ENCODE measurements at places on chromosomes 2 and 18.

DNA sequence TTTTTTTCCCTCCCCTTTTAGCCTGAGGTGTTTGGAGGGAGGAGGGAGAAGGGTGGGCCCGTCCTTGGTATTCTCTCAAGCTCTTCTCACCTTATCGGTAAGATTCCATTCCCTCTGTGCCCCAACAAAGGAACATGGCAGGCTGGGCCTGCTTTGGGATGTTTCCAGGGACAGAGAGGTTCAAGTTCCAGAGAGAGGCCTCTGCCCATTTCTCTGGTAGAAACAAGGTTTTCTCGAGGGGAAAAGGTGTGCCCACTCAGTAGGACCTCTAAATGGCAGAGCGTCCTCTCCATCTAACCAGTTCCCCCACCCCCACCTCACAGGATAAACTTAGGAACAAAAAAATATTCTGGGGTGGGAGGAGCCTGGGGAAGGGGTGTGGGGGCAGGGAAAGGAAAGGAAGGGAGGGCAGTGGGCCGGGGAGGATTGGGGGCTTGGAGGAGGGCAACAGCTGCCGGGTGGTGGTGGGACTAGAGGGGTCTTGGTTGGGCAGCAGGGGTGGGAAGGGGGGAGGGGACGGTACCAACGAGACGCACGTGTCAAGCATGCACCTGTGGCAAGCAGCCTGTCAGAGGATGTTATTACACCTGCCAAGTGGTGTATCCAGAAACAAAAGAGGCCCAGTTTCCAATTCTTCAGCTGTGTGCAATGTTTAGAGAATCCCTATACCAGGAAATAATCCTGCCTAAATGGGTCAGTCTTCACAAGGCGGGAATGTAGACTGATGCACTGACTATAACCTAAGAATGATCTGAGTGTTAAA is 2.1 kb downstream of the PCBP1 start:
- H3K4me1 ChIP-seq, result peaks cover 53% of the 10 kb centered on the region
- peak; percentile 48 for DNase-seq
- peak overlapping the region; percentile 98 for H3K4me3 ChIP-seq

GRCh38 chr2:68234405-68234804 is 17.9 kb downstream of the PPP3R1 start:
- DNase-seq, result no peak
- H3K27ac ChIP-seq, result no peak overlapping the region
- no peaks in the 10 kb centered on the region for H3K27me3 ChIP-seq
- peaks cover 7% of the 10 kb centered on the region for H3K36me3 ChIP-seq

DNA sequence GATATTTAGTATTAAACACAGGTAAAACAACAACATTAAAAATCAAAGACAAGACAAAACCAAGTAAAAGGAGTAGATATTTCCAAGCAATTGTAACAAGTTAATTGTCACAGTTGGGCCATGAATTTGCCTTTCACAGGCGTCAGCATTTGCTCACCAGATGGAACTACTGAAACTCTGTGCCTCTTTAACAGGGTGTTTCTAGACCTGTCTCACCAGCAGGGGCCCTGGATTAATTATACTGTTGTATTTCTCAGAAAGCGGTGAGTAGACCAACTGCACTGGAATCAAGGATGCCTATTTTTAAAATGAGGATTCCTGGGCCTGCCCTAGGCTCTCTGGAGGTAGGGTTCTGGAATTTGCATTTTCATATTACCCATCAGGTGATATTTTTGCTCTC is 92.6 kb downstream of the UPP2 start:
- H3K4me1 ChIP-seq, result peaks cover 28% of the 10 kb centered on the region
- no peaks in the 10 kb centered on the region for H3K36me3 ChIP-seq
- no peak overlapping the region for H3K27ac ChIP-seq
- DNase-seq, result no peak

DNA sequence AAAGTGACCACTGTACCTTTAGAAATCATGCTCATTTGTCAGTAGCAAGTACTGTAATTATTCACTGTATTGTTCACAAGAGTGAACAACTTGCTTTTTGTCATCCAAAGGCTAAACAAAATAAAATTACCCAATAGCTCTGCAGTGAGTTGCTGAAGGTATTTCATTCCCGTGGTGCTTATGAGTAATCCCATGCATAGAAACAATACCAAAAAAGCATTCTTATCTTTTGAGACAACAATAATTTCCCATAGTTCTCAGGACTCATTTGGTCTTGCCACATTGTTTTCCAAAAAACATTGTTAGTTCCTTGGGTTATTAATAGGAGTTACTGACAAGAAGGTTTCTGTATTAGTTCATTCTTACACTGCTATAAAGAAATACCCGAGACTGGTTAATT is 503.2 kb upstream of the FAM98A start:
- DNase-seq, result no peak
- H3K36me3 ChIP-seq, result no peaks in the 10 kb centered on the region
- no peaks in the 10 kb centered on the region for H3K27me3 ChIP-seq
- no peaks in the 10 kb centered on the region for H3K4me1 ChIP-seq
- H3K4me3 ChIP-seq, result no peak overlapping the region

- no peaks in the 10 kb centered on the region for H3K27me3 ChIP-seq
- no peak overlapping the region for H3K4me3 ChIP-seq
- no peaks in the 10 kb centered on the region for H3K4me1 ChIP-seq
- H3K27ac ChIP-seq, result no peak overlapping the region
Observed at GRCh38 chr18:58225101-58225500, 181.1 kb downstream of the NEDD4L start.

DNA sequence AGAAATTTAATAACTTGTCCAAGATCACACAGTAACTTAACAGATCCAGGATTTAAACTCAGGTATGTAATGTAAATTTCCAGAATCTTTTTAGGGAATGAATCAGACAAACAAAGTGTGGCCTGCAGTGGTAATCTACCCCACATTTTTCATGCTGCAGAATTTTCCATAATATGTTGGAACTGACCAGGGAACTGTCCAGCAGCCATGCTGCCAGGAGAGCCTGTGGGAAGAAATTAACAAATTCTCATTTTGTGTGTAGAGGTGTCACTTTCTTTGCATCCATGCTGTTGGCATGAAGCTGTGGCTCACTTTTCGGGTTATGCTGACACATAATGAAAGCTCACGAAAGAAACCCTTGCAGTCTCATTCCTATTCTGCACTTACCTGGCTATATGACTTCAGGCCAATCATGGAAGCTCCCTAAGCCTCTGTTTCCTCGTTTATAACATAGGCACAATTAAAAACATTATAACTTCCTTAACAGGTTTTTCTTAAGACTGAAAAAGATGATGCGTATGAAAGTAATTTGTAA is 54.7 kb downstream of the CDKL4 start:
- H3K36me3 ChIP-seq, result peaks cover 8% of the 10 kb centered on the region
- no peaks in the 10 kb centered on the region for H3K27me3 ChIP-seq
- no peak for DNase-seq

DNA sequence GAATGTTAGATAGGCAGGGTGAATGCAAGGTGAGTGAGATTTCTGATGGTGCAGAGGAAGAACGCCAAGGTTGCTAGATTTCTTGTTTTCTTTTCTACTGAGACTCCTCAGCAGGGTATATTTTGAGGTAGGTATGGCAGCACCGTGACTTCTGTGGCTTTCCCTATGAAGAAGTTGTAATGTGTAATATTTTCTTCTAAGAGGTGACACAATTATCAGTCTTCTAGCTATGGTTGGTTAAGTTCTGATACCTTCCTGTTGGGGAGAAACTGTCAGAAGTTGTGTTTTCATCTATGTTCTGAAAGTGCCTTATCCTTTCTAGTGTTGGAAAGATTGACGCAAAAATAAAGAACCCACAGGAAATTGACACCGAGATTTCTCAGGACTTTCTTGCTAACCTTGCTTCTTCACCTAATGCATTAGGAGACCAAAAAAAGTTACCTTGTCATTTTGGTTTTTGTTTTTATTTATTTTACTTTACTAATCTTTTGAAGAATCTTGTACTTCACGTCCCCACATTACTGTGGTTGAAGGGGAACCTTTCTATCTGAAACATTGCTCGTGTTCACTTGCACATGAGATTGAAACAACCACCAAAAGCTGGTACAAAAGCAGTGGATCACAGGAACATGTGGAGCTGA is 11.9 kb downstream of the IL18R1 start:
- peaks cover 88% of the 10 kb centered on the region for H3K36me3 ChIP-seq
- peak; percentile 29 for DNase-seq
- H3K4me1 ChIP-seq, result peaks cover 48% of the 10 kb centered on the region

- no peak overlapping the region for H3K4me3 ChIP-seq
- H3K27ac ChIP-seq, result no peak overlapping the region
- H3K27me3 ChIP-seq, result peaks cover 6% of the 10 kb centered on the region
- no peak for DNase-seq
- no peaks in the 10 kb centered on the region for H3K36me3 ChIP-seq
- peaks cover 39% of the 10 kb centered on the region for H3K4me1 ChIP-seq
Observed at GRCh38 chr18:13221869-13222855, 3.6 kb downstream of the LDLRAD4 start.

GRCh38 chr18:4352746-4353551 is 102.2 kb downstream of the DLGAP1 start:
- no peak for DNase-seq
- H3K4me3 ChIP-seq, result no peak overlapping the region
- H3K4me1 ChIP-seq, result no peaks in the 10 kb centered on the region
- no peak overlapping the region for H3K27ac ChIP-seq

DNA sequence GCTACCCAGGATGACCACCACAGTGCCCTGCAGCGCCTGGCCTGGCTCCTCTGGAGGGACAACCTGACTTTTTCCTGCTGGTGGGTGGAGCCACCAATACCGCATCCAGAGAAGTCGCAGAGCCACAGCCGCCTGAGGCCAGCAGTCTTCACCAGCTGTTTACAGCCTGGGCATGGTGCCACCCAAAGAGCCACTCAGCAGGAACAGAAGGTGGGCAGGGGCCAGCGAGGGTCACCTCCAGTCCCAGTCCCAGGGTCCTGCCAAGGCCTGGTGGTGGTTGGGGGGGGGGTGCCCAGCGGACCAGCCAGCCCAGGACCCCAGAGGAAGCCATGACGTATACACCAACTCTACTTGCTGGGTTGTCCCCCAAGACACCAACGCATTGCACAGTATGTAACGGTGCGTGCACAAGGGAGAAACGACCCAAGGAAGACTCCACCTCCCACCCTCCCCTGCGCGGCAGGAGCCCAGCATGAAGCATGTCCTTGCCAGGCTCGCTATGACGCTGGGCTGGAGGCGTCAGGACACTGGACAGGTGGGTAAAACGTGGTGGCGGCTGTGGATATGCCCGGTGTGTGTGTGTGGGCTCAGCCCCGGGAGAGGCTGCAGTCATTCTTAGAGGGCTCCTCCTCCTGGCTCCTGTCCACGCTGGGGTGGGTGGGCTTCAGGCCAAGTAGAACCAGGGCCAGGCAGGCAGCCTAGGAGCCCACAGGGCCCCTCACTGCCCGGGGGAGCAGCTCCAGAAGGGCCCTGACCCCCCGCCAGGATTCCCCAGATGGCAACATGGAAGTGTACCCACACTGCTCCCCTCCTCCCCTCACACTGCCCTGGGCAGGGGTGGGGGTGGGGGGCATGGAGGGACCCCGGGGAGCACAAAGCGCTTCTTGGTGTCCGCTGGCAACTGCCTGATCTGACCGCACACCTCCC is 49.3 kb downstream of the HS6ST1 start:
- H3K36me3 ChIP-seq, result peaks cover 5% of the 10 kb centered on the region
- H3K27ac ChIP-seq, result no peak overlapping the region
- H3K4me3 ChIP-seq, result no peak overlapping the region
- DNase-seq, result no peak
- H3K27me3 ChIP-seq, result no peaks in the 10 kb centered on the region
- H3K4me1 ChIP-seq, result peaks cover 3% of the 10 kb centered on the region

GRCh38 chr2:58974881-58975280 is 733.8 kb upstream of the FANCL start:
- no peaks in the 10 kb centered on the region for H3K4me1 ChIP-seq
- no peak overlapping the region for H3K27ac ChIP-seq
- no peaks in the 10 kb centered on the region for H3K27me3 ChIP-seq
- no peaks in the 10 kb centered on the region for H3K36me3 ChIP-seq
- H3K4me3 ChIP-seq, result no peak overlapping the region

DNA sequence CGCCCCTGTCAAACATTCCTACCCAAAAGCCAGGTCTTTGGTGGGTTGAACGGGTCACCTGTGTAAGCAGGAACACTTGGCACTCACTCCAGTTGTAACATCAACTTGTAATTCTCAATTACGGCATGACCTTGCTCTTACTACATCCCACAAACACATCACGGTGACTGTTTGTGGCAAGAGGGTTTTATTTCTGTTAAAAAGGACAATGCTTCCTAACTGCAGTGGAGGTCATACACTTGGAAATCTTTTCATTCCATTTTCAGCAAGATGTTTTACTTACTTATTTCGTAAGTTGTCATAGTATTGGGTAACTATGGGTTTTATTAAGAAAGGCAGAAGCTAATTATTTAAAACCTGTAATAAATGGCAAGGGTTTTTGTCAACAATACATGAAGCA is 126.1 kb downstream of the ZNF516 start:
- no peak overlapping the region for H3K27ac ChIP-seq
- no peak for DNase-seq
- no peak overlapping the region for H3K4me3 ChIP-seq
- H3K36me3 ChIP-seq, result peaks cover 4% of the 10 kb centered on the region
- H3K4me1 ChIP-seq, result peaks cover 26% of the 10 kb centered on the region
- H3K27me3 ChIP-seq, result no peaks in the 10 kb centered on the region

DNA sequence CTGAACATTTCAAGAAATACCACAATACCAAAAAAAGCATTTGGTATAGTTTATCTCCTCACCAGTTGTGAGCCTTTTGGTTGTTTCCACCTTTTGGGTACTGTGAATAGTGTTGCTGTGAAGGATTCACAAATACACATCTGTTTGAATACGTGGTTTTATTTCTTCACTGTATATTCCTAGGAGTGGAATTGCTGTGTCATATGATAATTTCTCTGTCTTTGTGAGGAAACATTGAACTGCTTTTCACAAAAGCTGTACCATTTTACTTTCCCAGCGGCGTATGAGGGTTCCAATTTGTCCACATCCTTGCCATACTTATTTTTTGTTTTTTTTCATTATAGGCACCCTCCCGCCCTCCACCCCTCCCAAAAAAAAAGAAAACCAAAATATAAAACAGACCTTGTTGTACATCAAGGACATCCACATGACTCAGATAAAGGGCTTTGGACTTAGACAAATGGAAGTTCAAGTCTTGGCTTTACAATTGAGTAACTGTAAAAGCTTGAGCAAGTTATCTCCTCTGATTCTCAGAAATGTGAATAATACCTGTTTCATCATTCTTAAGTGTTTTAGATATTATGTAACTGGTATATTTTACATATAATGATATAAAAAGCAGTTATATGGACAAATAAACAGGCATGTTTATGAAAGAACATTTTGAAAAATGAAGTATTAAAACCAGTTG is 19.0 kb downstream of the UBE2E3 start:
- H3K4me3 ChIP-seq, result no peak overlapping the region
- H3K36me3 ChIP-seq, result peaks cover under 1% of the 10 kb centered on the region
- DNase-seq, result no peak
- peaks cover 8% of the 10 kb centered on the region for H3K4me1 ChIP-seq
- H3K27ac ChIP-seq, result no peak overlapping the region
